Peyer's patch (tissue), 4 donors: ENCODE measurements at places on chromosomes 7 and 10.

DNA sequence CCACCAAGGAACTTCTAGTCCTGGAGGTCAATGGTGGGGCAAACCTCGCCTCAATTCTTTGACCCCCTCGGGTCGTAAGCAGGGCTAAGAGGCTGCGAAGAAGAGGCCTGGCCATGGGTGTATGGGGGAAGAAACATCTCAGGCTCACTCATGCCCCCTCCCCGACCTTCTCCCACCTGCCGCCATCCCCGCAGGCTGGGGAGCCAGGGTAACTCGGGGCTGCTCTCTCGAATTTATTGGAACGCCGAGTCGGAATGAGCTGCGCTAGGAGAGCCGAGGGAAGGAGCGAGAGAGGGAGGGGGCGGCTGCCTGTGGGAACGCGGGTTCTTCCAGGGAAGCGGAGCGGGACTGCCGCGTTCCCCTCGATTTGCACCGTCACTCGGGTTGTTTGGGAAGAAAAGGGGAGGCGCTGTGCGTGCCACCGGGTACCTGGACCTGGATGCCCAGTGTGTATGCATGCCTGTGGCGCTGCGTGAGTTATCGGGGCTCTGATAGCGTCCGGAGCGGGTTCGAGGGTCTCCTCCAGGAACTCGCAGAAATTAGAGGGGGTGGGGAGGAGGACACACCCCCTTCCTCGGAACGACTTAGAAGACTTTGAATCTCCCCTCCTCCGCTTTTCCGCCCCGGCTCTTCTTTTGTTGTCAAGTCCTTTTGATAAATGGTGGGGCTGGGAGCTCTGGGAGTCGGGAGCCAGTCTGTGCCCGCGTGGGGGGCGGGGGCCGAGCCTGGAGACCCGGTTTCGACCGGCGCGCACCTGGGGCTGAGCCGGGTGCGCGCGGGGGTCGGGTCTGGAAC lies 1.8 kb upstream of the ZNF503 start:
- no peak for DNase-seq

DNA sequence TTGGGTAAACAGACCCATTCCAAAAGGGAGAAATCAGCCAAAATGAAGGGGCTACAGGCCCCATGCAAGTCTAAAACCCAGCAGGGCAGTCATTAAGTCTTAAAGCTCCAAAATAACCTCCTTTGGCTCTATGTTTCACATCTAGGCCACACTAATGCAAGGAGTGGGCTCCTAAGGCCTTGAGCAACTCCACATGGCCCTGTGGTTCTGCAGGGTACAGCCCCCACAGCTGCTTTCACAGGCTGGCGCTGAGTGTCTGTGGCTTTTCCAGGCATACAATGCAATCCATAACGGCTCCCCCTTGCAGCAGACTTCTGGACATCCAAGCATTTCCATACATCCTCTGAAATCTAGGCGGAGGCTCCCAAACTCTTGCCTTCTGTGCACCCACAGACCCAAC lies 9.0 kb downstream of the TMEM243 start:
- DNase-seq = no peak

DNA sequence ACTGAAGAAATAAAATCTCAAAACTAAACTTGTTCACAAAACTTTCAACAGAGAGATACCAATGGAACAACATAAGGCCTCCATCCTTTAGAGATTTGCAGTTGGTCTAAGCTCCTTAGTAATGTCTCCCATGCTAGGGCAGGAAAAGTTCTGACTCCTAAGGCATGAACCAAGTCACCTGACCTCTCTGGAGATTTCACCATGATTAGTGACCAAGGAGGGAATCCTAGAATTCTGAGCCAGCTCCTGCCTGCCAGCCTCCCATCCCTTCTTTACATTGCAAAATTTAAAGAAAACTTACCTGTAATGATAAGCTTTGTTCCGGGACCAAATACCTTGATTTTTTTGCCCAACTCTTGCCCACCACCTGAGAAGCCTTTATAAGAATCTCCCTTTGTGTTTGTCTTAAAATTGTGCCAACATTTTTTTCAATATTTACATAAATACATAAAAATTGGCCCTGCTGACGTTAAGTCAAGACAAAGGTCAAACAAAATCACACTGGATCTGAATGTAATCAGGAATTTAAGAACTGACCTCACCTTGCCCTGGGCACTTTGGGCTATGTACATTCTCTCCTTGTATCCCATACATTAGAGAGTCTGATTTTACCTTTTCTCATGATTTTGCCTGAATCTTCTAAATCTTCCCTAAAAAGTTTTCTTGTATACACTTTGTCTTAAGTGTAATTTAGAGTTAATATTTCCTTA lies at the start of gene TARP:
TSS of gene TARP (minus strand) at position 351 of the 710 bp plus-strand sequence.
- DNase-seq = no peak

DNA sequence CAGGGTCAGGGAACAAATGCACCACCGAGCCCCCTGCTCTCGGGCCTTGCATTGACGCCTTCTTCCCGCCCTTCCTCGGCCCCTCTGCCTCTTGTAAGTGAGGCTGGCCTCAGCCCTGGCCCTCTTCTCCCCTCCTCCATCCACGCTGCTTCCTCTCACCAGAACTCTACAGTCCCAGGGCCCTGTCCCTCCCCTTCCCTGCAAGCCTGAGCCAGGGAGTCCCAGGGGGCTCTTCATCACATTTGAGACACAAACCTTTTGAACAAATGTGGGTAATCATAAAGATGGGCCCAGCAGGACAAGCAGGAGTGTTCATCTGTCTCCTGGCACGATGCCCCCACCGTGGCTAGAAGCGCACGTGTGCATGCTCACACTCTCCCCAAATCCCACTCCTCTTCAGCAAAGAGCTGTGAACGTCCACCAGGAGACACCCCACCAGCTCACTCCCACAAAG lies 57.7 kb downstream of the SLIT1 start:
- DNase-seq = no peak

- DNase-seq = no peak
Measured at GRCh38 chr10:35639728-35640401, 2.2 kb downstream of the FZD8 start.

GRCh38 chr10:100806356-100806645 lies 60.9 kb downstream of the PAX2 start:
- DNase-seq = no peak

- DNase-seq = no peak
Measured at GRCh38 chr10:66673071-66673470, 252.8 kb upstream of the LRRTM3 start.

- DNase-seq = no peak
Measured at GRCh38 chr7:22944022-22944421, 69.9 kb downstream of the HYCC1 start.

- no peak for DNase-seq
Measured at GRCh38 chr7:107867858-107868466, 23.0 kb upstream of the DLD start.

DNA sequence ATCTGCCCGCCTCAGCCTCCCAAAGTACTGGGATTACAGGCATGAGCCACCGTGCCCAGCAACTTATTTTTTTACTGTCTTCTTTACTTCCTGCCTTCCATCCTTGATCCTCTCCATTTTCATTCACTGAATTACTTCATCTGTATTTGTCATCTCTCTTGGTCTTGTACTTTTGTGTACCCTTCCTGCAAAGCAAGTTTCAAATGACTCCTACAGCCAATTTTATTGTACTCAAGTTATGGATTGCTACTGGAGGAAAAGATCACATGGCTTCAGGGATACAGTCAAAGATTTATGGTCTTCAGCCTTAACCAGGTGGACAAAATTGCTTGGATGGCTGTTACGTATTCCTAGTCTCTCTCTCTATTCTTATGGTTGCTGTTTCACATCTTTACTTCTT lies 22.6 kb downstream of the SEPTIN7 start:
- DNase-seq = no peak

DNA sequence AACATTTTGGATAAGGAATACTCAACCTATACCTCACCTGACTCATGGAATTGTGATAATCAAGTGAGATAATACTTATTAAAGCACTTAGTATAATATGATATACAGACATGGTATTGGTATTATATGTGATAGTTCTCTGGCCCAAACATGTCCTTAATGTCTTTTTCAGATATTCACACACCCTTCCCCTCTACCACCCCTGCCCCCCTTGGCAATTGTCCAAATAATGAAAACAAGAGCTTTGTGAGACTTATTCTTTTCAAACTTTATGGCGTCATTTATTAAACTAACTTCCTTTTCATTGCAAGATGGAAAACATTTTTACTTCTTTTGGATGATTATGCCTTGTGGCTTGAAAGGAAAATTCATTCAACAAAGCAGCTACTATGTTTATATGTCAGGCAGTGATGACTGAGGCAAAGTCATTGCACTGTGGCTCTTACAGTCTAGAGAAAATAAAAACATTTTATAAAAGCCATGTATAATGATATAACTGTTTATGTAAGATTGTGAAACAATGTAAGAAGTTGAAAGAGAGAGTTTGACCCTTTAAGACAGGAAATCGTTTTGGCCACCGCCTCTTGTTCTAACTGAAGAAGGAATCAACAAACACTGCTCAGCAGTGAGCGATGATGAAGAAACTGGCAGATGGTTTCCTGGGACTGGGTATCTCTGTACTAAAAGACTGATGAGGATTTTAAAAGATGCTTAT lies 27.4 kb downstream of the MINPP1 start:
- DNase-seq = no peak

DNA sequence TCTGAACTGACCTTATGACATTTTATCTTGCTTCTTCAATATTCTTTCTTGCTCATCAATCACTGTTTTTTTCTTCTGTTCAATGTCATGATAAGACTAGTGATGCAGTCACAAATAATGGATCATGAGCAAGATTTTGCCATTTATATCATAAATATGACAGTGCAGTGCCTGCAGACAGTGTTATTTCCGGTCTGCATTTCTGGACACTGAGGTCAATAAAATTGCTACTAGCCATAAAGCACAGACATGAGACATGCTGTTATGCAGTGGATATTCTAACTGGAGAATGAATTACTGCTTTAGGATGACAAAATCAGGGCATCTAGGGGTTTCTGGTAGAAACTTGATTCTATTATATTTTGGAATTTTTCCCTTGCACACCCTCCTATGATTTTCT lies 1509.7 kb upstream of the LRRTM3 start:
- no peak for DNase-seq

- no peak for DNase-seq
Measured at GRCh38 chr10:76399226-76399625, 967.8 kb downstream of the LRMDA start.

- DNase-seq = no peak
Measured at GRCh38 chr7:148049068-148049467, 541.5 kb upstream of the C7orf33 start.
